Gastroesophageal sphincter (tissue), 4 donors: ENCODE measurements at places on chromosomes 16 and 17. TPM values are rescaled to one million over a fixed set of nuclear protein-coding genes. Genes with fewer than 3 reads are reported as not detected.

The CTRB1 gene
- total RNA-seq, result not detected

The UBE2G1 gene
- total RNA-seq, result 77.5 TPM

The KRT10 gene
- 10.2 TPM for total RNA-seq

The KRTAP2-1 gene
- not detected for total RNA-seq

The KRT12 gene
- total RNA-seq, result not detected

The GLOD4 gene
- total RNA-seq, result 52.5 TPM

The TOP2A gene
- 0.62 TPM for total RNA-seq

The HAS3 gene
- total RNA-seq, result 3.3 TPM

The CLEC18A gene
- total RNA-seq, result 0.27 TPM

The TADA2A gene
- 17.5 TPM for total RNA-seq

The CCL17 gene
- not detected for total RNA-seq
